ENCODE measurements at places on chromosomes 12 and 14.

DNA sequence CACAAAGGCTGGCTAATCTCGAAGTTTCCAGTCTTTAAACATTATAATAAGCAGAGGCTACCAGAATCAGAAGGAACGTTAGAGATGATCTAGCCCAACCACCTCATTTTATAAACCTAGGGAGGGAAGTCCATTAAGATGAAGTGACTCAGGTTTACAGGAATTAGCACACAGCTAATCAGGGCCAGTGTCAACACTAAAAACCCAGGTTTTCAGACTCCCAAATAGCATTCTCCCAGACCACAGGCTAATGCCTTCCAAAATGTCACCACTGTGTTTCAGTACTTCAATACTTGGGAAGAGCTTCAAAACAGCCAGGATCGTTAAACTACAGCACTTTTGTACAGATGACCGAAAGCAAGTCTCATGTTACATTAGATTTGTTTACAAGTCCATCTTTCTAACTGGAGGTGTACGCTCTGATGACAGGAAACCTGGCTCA, 89.2 kb downstream of the FOXN3 start:
- DNase-seq: no peak

DNA sequence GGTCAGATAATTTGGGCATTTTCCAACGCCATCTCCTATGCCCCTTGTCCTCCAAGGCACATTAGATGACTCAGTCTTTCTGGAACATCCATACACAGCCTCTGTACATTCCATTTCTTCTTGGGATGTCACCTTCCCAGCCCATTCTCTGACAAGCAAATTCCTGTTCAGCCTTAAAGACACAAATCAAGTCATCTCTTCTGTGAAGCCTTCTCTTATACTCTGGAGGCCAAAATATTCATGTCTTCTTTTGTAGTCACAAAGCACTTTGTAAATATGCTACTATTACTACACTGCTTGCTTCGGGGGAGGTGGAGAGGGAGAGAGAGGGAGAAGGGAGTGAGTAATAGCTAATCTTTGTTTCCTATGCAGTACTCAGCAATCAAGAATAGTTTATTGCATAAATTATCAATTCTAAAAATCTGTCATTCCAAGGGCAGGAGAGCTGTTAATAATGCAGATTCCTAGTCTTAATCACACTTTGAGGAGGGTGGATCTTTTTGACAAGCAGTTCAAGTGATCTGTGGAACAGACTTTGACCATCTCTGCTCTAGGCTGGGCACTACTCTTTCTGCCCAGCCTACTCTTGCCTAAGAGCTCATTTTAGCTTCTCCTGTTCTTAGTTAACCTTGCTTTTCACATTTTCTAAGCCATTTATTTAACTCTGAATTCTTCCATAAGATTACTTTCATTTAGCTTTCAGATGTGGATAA, 27.9 kb downstream of the KCNMB4 start:
- no peak for DNase-seq

DNA sequence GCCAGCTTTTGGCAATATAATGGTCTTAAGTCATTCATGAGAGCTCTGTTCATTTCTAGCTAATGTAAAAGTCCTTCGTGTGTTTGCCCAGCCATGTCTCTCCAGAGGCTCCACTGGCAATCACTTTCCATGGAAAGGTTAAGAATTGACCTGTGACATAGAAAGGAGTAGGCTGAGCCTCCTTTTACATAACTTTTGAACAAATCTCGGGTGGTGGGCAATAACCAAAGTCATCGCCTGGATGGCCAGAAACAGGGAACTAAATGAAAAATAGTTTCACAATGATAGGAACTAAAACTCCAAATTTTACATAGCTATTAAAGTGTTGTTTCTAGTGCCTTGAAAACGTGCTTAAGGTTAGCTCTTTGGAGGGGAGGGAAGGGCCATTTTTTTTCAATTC, 6.5 kb downstream of the BHLHE41 start:
- DNase-seq: no peak

GRCh38 chr12:92619730-92620684, 82.8 kb upstream of the PLEKHG7 start:
- no peak for DNase-seq

GRCh38 chr14:102665621-102666020, 73.2 kb downstream of the RCOR1 start:
- DNase-seq: no peak

GRCh38 chr14:37842106-37842505, 246.7 kb downstream of the TTC6 start:
- DNase-seq: no peak

GRCh38 chr14:90274019-90274418, 17.7 kb downstream of the PSMC1 start:
- no peak for DNase-seq

GRCh38 chr14:105168496-105168978, at the start of gene JAG2:
TSS of gene JAG2 (minus strand) at chr14:105168776. CDS start at chr14:105168420, 356 bp downstream.
- no peak for DNase-seq

- DNase-seq: no peak
Measured at GRCh38 chr14:94925416-94926173, 155.7 kb upstream of the GSC start.

- DNase-seq: no peak
Measured at GRCh38 chr14:75568791-75569190, 9.6 kb upstream of the FLVCR2 start.

DNA sequence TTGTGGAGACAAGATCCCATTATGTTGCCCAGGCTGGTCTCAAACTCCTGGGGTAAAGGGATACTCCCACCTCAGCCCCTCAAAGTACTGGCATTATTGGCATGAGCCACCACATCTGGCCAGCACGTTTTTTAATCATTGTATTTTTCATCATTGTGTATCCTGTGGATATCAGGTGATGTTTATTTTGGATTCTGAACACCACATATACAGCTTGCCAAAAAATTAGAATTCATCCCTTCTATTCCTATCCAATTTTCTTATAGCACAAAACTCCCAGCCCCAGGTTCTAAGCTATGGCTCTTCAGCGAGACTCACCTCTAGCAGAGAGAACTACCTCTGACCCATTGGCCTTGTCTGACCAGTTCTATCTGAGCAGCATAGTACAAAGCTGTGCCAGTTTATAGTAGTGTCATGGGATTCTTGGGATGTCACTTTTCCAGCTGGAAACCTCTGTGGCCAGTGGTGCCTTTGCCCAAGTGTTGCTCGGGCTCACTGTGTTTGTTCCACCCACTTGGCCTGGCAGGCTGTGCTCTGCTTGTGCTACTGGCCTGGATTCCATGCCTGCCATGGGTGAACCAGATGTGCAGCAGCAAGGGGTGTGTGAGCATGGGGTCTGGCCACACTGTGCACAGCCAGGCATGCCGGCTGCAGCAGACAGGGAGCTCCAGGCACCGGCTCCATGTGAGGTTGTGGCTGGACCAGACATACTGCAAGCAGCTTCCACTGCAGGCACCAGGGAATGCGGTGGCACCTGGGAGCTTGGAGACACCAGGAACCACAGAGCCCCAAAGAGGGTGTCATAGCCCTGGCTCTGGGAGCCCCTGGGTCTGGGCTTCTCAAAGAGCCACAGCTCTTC, 37.2 kb downstream of the TIMELESS start:
- DNase-seq: no peak

- DNase-seq: no peak
Measured at GRCh38 chr14:74348735-74349463, 628 bp downstream of the VRTN start.

DNA sequence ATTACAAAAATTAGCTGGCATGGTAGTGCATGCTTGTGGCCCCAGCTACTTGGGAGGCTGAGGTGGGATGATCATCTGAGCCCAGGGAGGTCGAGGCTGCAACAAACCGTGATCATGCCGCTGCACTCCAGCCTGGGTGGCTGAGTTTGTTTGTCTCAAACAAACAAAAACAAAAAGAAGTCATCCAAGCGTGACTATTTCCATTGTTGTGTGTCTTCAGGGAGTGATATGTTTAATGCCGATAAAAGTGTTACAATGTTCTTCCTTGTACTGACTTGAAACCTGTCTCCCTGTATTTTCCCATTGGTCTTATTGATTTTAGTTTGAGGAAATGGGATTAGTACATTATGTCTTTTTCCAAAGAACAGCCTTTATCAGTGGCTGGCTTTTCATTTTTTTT, 75.6 kb upstream of the USP44 start:
- DNase-seq: no peak

GRCh38 chr14:81434230-81434629, 34.1 kb upstream of the STON2 start:
- no peak for DNase-seq

DNA sequence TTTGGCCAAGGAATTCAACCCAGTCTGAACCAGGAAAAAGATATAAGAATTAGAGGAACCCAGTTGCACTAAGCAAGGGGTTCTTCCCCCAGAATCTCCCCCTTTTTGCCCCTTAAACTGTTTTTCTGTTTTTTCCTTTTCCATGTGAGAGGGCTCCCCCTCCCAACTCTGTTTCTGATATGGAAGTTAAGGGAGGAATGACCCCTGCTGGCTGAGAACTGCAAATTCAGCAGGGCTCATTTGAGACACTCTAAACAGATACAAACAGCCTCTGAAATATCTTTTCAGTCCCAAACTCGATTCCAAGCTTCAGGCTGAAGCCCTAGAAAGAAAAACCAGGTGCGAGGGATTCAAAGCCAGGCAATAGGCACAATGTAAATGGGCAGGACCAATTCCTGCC, 132.7 kb downstream of the SLC41A2 start:
- DNase-seq: no peak

GRCh38 chr14:42141328-42141727, 534.7 kb downstream of the LRFN5 start:
- no peak for DNase-seq

DNA sequence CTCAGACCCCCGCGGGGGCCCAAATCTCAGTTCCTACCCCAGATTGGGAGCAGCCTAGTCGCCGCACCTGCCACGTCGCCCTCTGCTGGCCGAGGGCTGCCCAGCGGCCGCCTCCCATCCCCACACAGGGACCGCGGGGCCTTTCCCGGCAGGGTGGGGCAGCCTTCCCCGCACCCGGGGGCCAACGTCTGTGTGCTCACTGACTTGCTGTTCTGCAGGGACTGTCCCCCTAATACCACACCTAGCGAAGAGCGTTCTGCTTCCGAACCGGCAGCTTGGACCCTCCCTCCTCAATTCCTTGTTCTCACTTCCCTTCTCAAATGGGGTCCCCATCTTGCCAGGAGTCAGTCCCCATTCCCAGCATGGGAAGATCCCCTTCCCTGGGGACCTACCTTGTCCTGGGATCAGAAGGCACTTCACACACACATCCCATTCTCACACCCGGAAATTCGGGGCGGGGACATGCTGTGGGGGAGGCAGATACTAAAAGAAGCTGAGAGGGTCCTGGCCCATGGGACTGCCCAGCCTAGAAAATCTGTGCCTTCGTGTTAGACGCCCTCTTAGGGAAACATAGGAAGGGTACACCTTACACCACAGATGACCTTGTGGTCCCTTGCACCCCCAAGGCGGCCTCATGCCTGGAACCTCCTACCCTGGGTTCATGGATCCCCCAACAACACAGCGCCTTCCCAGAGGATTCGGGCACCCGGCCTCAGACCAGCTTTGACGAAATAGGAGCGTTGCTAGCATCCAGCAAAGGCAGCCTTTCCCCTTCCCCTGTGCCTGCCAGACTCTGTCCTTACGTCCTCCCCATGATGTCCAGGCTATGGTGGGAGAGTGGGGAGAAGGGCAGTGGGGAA, 16.4 kb downstream of the ACVRL1 start:
- no peak for DNase-seq

DNA sequence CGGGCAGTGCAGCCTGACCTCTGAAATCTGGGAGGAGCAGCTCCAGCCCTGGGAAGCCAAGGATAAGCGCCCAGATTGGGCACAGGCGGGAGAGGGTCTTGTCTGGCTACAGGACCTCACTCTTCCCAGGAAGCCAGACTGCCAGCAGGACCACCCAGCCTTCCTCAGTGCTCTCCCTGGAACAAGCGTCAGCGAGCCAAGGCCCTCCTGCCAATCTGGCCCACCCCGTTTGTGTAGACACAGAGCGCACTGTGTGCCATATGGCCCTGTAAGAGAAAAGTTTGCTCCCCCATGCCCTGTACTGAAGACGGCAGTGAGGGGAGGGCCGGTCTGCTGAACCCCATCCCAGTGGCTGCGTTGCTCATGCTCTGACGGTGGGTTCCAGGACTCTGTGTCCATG, 1.2 kb upstream of the C14orf180 start:
- no peak for DNase-seq

DNA sequence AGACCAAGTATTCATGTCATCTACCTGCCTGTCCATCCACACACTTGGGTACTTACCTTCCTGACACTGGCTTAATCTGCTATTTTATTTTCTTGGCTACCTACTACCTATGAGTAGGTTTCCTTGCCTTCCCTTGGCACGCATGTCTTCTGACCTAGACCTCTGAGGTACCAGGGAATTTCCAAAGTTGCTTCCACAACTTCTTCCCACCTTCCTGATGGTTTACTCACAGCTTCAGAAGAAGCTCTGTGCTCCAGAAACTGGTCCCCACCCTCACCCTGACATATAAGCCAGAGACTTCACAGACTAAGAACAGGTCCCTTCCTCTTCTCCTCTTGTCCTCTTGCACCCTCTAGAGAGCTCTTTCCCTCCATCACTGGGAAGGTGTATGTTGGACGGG, 35.7 kb upstream of the DDX11 start:
- no peak for DNase-seq

- DNase-seq: no peak
Measured at GRCh38 chr12:124685689-124686369, 118.4 kb upstream of the NCOR2 start.
